ENCODE measurements at places on chromosomes 5 and 9.

DNA sequence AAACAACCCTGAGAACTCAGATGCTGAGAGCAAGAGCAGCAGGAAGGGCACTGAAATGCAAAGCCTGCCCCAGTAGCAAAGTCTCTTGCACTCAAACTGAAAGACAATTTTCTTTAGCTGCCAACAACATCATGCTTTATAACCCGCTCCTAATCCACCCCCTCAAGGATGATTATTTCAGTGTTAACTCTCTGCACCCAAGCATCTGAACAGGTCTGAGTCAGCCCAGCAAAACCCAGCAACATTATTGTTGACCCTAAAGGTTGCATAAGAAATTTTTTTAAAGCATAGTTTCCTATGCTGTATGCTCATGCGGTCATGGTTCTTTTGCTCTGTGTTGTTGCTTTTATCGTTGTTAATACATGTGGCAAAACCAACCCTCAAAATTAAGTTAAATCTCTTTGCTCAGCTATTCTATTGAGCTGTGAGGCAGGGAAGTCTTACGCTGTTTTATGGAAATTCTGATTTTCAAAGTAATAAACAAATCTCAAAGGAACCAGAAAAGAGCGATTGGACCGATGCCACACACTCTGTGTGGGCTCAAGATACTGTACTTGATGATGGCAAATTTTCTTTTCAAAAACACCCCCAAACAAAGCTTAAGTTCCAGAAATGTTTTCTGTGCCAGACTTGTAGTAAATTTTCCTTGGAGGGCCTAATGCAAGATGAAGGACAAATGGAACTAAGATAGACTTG lies 440.6 kb upstream of the MPDZ start:
- DNase-seq = no peak

GRCh38 chr9:112890106-112891081 lies at the start of gene SLC46A2:
Gene SLC46A2 (minus strand): TSS chr9:112890876. CDS start chr9:112890681, 195 bp downstream.
- no peak for DNase-seq

- DNase-seq = no peak
Observed at GRCh38 chr9:3916984-3917383, 382.9 kb downstream of the GLIS3 start.

GRCh38 chr9:132456241-132456640 lies 46.2 kb downstream of the CFAP77 start:
- DNase-seq = no peak

DNA sequence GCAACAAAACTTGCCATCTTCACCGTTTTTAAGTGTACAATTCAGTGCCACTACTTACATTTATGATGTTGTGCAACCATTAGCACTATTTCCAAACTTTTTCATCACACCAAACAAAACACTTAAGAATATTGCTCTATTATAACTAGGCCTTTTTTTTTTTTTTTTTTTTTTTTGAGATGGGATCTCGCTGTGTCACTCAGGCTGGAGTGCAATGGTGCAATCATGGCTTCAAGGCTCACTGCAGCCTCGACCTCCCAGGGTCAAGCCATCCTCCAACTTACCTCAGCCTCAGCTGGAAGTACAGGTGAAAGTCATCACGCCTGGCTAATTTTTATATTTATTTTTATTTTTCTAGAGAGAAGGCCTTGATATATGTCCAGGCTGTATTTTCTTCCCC lies 22.3 kb upstream of the LMNB1 start:
- no peak for DNase-seq

DNA sequence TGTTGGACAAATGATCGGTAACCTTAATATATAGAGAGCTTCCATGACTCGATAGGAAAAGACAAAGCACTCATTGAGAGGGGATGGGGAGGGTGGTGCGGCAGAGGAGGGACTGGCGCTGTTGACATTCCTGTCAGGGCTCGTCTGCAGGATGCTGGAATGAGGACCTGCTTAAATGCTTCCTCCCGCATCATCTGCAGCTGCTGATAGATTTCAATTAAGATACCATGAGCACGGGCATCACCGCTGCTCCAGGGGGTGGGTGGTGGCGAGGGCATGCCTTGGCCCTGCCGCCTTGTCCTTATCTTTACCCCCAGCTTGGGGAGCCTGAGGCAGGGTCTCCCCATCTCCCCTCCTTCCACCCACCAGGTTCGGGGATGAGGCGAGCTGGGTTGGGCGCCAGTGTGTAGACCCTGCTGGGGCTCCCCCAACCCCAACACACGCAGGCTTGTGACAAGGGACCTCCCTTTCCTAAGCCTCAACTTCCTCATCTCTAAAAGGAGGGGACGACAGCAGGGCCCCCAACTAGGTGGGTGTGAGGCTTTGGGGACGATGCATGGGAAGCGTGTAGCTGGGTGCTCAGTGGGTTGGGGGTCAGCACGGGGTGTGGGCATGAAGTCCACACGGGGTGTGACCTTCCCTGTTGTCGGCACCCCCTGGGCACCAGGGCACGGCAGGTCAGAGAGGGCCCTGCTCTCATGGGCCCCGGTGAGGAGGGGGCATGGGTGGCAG lies 11.7 kb upstream of the QRFP start:
- no peak for DNase-seq

GRCh38 chr5:17944046-17944445 lies 309.8 kb downstream of the TAF11L14 start:
- DNase-seq = no peak
